ENCODE measurements at places on chromosomes 1 and 21. TPM values are rescaled to one million over a fixed set of nuclear protein-coding genes. Genes with fewer than 3 reads are reported as not detected.
A peak's percentile ranks its signal among the peaks of the same experiment; 100 is the strongest.

DNA sequence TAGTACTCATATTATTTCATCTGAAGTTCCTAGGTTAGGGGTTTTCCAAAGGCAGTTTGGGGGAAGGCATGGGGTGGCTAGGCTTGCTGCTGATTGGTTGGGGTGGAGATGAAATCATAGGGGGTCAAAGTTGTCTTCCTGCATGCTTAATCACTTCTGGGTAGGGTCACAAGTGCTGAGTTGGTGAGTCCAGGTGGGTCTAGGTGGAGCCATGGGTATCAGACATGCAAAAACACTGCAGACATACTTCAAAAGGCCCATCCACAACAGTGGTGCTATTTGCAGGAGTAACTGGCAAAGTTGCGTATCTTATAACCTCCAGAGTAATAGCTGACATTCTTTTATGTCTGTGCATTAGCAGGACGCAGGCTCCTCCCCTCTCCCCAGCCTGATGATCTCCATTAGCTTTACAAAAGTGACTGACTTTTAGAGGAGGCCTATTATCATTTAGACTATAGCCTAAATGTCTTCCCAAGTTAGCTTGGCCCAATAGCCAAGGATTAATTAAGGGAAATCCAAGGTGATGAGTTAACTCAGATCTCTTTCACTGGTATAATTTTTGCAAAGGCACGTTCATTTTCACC, 374.4 kb upstream of the PRMT6 start:
- no peak for DNase-seq
- no peaks in the 10 kb centered on the region for H3K36me3 ChIP-seq
- H3K27ac ChIP-seq: no peak overlapping the region
- no peaks in the 10 kb centered on the region for H3K27me3 ChIP-seq
- H3K4me1 ChIP-seq: no peaks in the 10 kb centered on the region

GRCh38 chr1:6603915-6604558, 1.4 kb upstream of the KLHL21 start:
- H3K36me3 ChIP-seq: peaks cover 3% of the 10 kb centered on the region
- DNase-seq: peak; percentile 82
- peak overlapping the region; percentile 52 for H3K4me3 ChIP-seq
- H3K27me3 ChIP-seq: no peaks in the 10 kb centered on the region
- peaks cover 41% of the 10 kb centered on the region for H3K4me1 ChIP-seq

DNA sequence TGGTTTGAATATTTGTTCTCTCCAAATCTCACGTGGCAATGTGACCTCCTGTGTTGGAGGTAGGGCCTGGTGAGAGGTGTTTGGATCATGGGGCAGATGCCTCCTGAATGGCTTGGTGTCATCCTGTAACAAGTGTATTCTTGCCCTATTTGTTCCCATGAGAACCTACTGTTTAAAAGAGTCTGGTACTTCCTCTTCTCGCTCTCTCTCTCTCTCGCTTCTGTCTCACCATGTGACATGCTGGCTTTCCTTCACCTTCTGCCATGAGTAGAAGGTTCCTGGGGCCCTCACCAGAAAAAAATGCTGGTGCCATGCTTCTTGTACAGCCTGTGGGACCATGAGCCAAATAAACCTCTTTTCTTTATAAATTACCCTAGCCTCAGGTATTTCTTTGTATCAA, 8.4 kb upstream of the PAXBP1 start:
- no peak overlapping the region for H3K27ac ChIP-seq
- H3K36me3 ChIP-seq: no peaks in the 10 kb centered on the region
- DNase-seq: no peak
- no peaks in the 10 kb centered on the region for H3K4me1 ChIP-seq
- no peaks in the 10 kb centered on the region for H3K27me3 ChIP-seq
- H3K4me3 ChIP-seq: no peak overlapping the region

- H3K4me3 ChIP-seq: no peak overlapping the region
- no peaks in the 10 kb centered on the region for H3K4me1 ChIP-seq
- H3K36me3 ChIP-seq: no peaks in the 10 kb centered on the region
- no peaks in the 10 kb centered on the region for H3K27me3 ChIP-seq
- no peak overlapping the region for H3K27ac ChIP-seq
These were observed 607.8 kb upstream of the ADGRL2 start for GRCh38 chr1:81192647-81193642.

- H3K4me3 ChIP-seq: no peak overlapping the region
- no peak overlapping the region for H3K27ac ChIP-seq
- no peaks in the 10 kb centered on the region for H3K27me3 ChIP-seq
- no peaks in the 10 kb centered on the region for H3K4me1 ChIP-seq
- no peaks in the 10 kb centered on the region for H3K36me3 ChIP-seq
These were observed 605.3 kb upstream of the USP24 start for GRCh38 chr1:55820501-55820900.

DNA sequence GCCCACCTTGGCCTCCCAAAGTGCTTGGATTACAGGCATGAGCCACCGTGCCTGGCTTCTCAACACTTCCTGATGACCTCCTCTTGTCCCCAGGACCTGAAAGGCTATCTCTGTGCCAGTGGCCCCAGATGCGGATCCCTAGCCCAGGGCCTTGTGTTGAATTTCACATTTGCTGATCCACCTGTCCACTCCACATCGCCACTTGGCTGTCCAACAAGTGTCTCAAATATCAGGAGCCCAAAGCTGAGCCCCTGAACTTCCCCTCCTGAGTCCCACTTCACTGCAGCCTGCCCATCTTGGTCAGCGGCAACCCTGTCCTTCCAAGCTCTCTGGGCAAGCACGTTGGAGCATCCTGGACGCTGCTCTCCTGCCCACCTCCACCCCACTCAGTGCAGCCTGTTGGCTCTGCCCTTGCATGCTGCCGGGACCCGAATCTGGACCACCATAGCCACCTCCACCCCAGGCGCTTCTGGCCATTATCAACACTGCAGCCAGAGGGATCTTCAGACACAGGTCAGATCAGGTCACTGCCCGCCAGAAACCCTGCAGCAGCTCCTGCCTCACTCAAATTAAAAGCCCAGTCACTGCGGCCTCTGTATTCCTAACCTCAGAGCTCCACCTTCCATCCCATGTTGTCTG, 352.5 kb upstream of the VAMP3 start:
- H3K4me3 ChIP-seq: no peak overlapping the region
- H3K4me1 ChIP-seq: no peaks in the 10 kb centered on the region
- no peaks in the 10 kb centered on the region for H3K36me3 ChIP-seq
- no peaks in the 10 kb centered on the region for H3K27me3 ChIP-seq
- DNase-seq: no peak

DNA sequence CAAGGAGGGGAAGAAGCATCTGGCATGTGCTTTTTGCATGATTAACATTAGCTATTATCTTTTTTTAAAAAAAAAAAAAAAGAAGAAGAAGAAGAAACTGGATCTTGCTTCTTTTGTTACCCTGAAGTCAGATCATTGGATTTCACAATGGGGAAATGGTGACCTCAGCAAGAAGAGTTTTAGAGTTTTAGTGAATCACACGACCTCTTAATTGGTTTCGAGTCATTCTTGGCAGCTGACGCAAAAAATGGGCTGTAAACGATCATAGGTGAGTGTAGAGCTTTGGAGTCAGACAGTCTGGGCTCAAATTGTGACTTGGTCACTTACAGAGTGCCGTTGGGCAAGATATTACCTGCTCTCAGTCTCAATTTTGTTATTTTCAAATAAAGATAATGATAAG, 33.3 kb upstream of the PGBD5 start:
- no peaks in the 10 kb centered on the region for H3K27me3 ChIP-seq
- DNase-seq: peak; percentile 2
- no peak overlapping the region for H3K4me3 ChIP-seq
- H3K36me3 ChIP-seq: no peaks in the 10 kb centered on the region

GRCh38 chr1:165073185-165074007, 283.1 kb downstream of the LMX1A start:
- H3K4me3 ChIP-seq: no peak overlapping the region
- no peak overlapping the region for H3K27ac ChIP-seq
- H3K27me3 ChIP-seq: no peaks in the 10 kb centered on the region
- no peaks in the 10 kb centered on the region for H3K36me3 ChIP-seq

- H3K27me3 ChIP-seq: no peaks in the 10 kb centered on the region
- peaks cover 12% of the 10 kb centered on the region for H3K4me1 ChIP-seq
- DNase-seq: no peak
These were observed 35.4 kb upstream of the TRAPPC10 start for GRCh38 chr21:43976661-43977060.

- H3K4me3 ChIP-seq: no peak overlapping the region
- H3K27me3 ChIP-seq: no peaks in the 10 kb centered on the region
- no peak for DNase-seq
- no peaks in the 10 kb centered on the region for H3K36me3 ChIP-seq
- H3K27ac ChIP-seq: no peak overlapping the region
- no peaks in the 10 kb centered on the region for H3K4me1 ChIP-seq
These were observed 8.1 kb upstream of the TNFRSF4 start for GRCh38 chr1:1221887-1222574.

- H3K4me3 ChIP-seq: peak overlapping the region; percentile 35
- no peaks in the 10 kb centered on the region for H3K27me3 ChIP-seq
- no peaks in the 10 kb centered on the region for H3K36me3 ChIP-seq
- peaks cover 12% of the 10 kb centered on the region for H3K4me1 ChIP-seq
- DNase-seq: peak; percentile 41
- H3K27ac ChIP-seq: peak overlapping the region; percentile 86
These were observed 9.3 kb upstream of the CACYBP start for GRCh38 chr1:174990382-174990999.

DNA sequence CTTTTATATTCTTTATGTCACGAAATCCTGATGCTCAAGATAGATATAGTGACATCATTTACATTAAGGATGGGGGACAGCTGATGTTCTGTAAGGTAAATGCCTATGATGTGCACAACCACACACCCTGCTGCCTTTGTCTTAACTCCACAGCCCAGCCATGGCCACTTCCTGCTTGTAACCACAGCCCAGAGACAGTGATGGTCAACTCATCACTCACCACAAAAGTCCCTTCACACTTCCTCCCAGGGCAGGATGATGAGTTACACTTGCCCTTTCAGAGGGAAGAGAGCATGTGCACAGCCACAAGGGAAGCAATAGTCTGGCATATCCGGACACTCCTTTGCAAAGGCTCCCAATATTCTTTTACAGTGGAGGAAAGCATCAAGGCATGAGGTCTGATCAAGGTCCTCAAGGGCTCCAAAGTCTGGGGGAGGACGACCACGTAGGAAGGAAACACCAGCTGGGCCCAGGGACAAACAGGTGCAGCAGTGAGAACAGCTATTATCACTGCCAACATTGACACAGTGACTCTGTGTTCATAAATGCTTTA, 53.8 kb downstream of the PLPP3 start:
- no peaks in the 10 kb centered on the region for H3K27me3 ChIP-seq
- no peak overlapping the region for H3K27ac ChIP-seq
- no peak overlapping the region for H3K4me3 ChIP-seq
- H3K36me3 ChIP-seq: peaks cover 39% of the 10 kb centered on the region
- H3K4me1 ChIP-seq: peaks cover 5% of the 10 kb centered on the region

DNA sequence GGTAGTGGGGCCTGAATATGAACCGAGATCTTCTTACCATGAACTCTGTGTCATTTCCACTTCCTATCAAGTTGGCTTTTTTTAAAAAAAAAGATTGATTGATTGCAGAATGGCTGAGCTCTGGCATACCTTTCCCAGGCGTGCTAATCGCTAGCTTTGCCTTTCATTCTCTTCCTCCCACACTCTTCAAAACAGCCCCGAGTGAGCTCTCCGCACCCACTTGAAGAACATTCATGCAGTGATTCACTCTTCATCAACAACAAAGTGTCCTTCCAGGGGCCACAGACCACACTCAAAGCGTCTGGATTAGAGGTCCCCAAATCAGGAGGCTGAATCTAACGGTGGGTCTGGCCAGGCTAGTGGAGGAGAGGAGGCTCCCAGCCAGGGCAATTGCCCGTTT, 96.3 kb upstream of the GALNT2 start:
- DNase-seq: no peak
- H3K27ac ChIP-seq: no peak overlapping the region
- H3K4me3 ChIP-seq: no peak overlapping the region
- H3K36me3 ChIP-seq: no peaks in the 10 kb centered on the region
- H3K27me3 ChIP-seq: no peaks in the 10 kb centered on the region

DNA sequence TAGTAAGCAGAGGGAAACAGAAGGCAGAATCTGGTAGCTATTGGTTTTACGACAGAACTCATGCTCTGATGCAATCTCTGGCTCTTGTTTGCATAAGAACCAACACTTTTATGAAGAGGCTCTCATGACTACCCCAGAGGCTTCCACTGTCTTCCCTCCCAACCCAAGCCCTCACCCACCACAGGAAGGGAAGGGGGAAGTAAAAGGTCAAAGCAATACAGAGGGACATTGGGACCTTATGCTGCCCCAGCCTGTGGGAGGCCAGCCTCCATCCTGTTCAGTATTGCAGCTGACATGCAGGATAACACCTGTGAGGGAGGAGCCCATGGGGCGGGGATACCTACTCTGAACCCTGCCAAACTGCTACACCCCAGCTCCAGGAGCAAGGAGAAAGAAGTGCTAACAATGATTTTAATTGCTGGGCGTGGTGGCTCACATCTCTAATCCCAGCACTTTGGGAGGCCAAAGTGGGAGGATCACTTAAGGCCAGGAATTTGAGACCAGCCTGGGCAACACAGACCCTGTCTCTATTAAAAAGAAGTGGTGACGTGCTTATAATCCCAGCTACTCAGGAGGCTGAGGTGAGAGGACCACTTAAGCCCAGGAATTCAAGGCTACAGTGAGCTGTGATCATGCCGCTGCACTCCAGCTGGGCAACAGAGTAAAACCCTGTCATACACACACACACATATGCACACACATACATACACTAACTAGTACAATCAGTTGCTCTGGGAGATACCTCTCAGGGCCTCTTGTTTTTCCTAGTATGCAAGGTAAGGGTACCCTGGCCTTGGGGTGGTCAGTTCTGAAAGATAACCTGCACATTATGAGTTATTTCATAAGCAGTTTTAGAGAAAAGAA, 9.5 kb downstream of the MR1 start:
- H3K4me1 ChIP-seq: peaks cover 59% of the 10 kb centered on the region
- H3K27me3 ChIP-seq: no peaks in the 10 kb centered on the region
- H3K27ac ChIP-seq: peak overlapping the region; percentile 77
- no peak overlapping the region for H3K4me3 ChIP-seq
- H3K36me3 ChIP-seq: no peaks in the 10 kb centered on the region

Gene OR14A2
- polyA plus RNA-seq: not detected

Gene F13B
- polyA plus RNA-seq: 0.10 TPM

Gene VWA1
- polyA plus RNA-seq: 55.1 TPM

Gene CLCA1
- polyA plus RNA-seq: not detected

Gene B3GALT5
- polyA plus RNA-seq: 0.85 TPM

Gene PGLYRP3
- not detected for polyA plus RNA-seq

Gene C1orf210
- polyA plus RNA-seq: 8.9 TPM

Gene RHCE
- polyA plus RNA-seq: 2.1 TPM

Gene SLC2A5
- polyA plus RNA-seq: 0.80 TPM

Gene CHD1L
- polyA plus RNA-seq: 60.9 TPM
